ENCODE measurements at places on chromosomes 4 and X.

DNA sequence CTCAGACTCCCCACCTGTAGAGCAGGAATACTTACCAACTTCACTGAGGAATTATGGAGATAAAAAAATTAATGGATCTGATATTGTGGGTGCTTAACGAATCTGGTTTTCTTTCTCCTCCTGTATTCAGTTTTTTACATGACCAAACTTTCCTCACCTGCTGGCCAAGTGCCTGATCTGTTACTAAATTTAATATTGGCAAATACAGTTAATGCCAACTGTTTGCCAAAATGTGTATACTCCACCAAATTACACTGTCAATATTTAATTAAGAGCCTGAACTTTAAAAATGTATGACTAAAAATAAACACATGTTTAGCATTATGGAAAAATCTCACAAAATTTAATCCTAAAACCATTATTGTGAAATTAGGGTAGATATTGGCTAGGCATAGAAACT is 3.3 kb downstream of the PGRMC2 start:
- DNase-seq: no peak

DNA sequence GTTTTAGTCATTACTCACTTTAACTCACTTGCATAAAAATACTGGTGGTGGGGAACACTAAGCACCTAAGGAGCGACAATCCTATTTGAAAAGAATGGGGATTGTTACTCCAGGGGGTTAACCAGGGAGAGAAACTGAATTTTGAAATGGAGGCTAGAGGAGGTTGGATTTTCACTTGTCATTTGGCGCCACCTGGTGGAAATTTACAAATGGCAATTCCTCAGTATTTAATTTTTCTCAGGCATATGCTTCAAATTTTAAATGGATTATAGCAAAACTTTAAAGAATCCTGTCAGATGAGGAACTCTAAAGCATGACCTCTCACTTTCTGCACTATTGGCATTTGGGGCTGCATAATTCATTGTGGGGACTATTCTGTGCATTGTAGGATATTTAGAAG is 2.7 kb upstream of the GEMIN8 start:
- DNase-seq: peak; percentile 9

DNA sequence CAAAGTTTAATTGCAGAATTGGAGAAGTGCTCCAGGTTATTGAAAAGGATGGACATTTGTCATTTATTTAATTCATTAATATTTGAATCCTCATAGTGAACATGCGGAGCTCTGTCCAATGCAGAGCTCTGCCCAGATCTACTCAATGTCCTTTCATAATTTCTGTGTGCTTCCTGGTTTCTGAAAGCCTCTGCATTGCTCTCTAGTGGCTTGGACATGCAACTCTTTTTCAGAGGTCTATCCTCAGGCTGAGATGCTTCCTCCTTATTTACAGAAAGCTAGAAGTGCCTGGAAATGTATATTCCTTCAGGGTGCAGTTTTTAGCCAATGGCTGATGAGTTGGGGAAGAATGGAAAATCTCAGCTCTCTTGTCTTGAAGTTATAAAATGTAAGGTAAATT is 786.1 kb upstream of the AADAT start:
- no peak for DNase-seq

- no peak for DNase-seq
Observed at GRCh38 chrX:94814216-94814615, 1140.2 kb downstream of the FAM133A start.

DNA sequence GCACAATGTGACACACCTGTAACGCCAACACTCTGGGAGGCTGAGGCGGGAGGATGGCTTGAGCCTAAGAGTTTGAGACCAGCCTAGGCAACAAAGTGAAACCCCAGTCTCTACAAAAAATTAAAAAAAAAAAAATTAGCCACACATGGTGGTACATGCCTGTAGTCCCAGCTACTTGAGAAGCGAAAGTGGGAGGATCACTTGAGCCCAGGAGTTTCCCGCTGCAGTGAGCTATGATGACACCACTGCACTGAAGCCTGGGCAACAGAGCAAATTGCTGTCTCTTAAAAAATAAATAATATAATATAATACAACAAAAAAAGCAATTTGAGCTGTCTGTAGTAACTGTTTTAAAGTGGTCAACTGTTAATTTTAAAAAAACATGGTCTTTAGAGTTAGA is 13.2 kb downstream of the SPOCK3 start:
- DNase-seq: no peak

GRCh38 chr4:144634978-144635747 is 10.8 kb upstream of the HHIP start:
- DNase-seq: no peak

DNA sequence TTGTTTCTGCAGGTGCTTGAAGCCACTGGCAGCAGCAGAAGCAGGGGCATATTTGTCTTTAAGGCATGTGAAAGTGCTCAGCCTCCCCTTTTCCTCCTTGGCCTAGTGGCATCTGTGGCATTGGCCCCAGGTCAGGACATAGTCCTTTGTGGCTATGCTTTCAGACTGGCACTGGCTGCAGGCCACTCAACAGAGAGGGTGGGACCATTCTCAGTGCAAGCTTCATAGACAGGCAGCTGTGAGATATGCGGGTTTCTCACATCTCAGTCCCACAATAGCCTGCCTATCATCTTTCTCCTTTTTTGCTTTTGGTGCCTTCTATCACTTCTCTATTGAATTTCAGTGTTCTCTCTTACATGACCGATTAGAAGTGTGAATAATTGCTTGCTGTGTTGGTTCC is 104.8 kb downstream of the ACTRT1 start:
- DNase-seq: no peak

DNA sequence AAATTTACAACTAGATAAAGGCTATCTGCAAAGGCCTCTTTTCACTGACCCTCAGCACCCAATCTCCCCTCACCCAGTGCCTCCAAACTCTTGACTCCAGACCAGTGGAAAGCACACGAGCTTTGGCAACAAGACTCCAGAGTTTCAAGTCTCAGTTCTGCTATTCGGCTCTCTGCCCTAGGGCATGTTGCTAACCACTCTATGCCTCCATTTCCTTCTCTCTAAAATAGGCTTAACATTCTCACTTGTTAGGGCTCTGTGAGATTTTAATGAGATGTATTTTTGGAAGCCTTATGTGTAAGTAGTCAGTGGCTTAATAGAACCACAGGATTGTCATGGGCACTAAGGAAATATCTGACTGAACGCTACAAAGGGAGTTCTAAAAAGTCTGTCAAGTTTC is 116.5 kb upstream of the IQCM start:
- DNase-seq: no peak

- DNase-seq: no peak
Observed at GRCh38 chr4:117376692-117377091, 291.3 kb upstream of the TRAM1L1 start.

DNA sequence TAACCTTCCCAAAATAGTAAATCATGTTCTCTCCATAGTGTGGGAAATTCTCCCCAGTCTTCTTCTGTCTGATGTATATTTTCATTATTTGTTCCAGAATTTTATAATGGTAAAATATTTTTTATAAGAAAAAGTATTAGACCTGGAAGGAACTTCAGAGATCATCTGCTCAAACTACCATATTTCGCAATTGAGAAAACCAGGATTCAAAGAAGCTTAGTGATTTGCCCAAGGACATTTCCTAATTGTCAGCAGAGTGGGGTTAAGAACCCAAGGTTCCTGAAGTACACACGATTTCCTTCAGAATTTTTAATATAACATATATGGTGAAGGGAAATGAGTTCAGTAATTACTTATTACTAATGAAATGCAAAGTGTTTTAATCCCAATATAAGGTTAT is 24.1 kb downstream of the OCIAD1 start:
- no peak for DNase-seq

DNA sequence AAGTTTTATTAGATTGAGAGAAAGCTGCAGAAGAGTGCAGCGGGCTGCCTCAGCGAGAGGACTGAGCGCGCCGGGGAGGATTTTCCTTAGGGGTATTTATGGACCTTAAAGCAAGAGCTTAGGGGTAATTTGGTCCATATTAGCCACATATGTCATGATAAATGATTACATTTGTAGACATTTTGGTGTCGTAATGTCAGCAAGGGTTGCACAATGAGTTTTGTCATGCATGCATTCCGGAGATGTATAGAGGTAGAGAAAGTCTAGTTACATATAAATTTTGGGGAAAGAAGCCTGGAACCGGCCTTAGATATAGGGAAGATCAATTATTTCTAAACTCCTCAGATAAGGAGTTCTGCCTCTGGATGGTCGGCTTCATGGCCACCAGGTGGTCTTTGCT is 10.0 kb downstream of the MGST2 start:
- DNase-seq: no peak

DNA sequence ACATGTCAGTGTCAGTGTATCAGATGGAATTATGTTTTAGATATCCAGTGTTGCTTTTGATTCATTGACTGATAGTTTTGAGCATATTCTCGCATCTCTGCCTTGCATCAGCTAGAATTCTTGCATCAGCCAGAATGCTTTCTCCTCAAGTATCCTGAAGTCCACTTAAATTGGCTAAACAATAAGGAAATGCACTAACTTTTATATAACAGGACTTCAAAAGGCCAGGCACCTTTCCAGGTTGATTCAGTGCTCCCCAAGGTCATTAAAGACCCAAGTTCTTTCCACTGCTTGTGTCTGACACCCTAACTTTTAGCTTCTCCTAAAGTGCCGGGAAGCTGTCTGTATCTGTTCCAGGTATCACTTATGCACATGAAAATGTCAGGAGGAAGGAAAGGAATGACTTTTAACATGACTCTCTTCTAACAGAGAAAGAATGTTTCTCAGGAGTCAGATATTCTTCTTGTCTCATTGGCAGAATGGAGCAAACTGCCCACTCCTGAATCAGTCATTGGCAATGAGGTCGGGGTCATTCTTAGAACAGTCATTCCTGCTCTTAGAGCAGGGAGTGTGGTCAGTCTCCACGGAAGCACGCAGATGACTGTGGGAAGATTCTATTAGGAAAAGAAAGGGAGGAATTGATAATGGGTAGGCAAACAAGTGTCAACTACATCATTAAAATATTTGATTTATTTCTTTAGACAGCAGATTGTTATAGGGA is 92.9 kb upstream of the TLL1 start:
- DNase-seq: no peak

GRCh38 chr4:36417146-36417545 is 135.7 kb downstream of the DTHD1 start:
- no peak for DNase-seq

- no peak for DNase-seq
Observed at GRCh38 chr4:11468901-11469300, 40.2 kb upstream of the HS3ST1 start.

DNA sequence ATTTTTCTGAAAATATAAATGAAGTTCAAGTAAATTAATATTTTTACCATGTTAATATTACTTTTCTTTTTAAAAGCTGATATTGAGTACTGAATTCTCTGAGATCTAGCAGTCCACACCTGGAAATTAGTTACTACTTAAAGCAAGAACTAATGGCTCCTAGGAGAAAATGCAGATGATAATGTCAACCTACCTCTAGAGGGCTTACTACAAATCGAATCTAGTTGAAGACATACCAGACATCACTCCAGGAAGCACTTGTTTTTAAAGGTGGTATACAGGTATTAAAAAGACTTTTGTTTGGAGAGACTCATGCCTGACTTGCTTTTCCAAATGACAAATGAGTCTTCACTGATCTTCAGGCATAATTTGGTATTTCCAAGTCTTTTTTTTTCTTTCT is 516.4 kb upstream of the BOD1L1 start:
- DNase-seq: no peak

DNA sequence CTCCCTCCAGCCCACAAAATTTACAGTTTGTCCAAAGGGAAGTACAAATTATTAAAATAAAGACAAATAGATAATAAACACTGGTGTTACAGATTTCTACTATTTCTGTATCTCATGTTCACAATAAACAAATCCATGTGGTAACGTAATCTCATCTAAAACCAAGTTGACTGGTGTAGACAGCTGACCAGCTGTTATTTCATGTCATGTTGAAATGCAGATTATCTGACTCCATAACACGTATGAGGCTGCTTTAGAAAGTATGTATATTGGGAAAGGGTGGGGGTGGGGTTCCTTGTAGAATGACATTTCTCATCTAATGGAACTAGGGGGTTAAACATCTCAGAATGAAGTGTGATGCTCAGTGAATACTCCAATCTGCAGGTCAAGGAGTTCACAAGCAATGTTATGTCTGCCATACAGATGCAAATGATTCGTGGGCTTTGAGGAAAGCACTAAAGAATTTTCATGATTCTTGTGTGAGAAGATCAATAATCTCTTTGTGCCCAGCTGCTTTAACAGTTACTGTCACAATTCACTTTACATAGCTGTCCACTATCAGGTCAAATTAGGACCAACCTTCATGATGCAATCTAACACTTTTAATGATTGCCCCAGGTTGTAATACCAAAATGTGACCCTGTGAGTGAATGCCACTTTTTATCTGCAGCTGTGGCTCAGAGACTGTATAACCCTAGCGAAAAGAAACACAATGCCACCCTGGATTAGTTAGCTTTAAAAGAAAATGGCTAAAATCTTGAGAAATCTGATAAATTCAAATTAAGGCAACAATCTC is 114.0 kb downstream of the ENOX2 start:
- no peak for DNase-seq

DNA sequence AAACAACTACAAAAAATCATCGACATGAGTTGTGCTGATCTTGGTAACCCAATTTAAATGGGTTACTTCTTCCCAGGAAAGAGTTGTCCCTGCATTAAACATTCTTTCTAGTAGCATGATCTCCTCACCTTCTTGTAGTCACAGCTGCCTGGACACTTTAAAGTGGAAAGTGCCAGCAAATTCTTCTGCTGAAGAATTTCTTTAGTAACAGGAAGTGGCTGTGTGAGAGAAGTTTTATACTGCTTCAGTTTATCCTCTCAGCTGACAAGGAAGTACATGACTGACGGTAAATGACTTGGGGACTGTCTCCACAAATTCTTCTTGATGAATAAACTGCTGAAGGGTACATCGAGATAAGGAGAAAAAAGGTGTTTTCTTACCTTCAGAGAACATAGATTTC is 18.2 kb upstream of the TNIP3 start:
- no peak for DNase-seq
